ENCODE measurements at places on chromosomes 6 and 20. TPM values are rescaled to one million over a fixed set of nuclear protein-coding genes. Genes with fewer than 3 reads are reported as not detected.
A peak's percentile ranks its signal among the peaks of the same experiment; 100 is the strongest.

The IDH3B gene
- 94.8 TPM for polyA plus RNA-seq

The CLPSL1 gene
- not detected for polyA plus RNA-seq

The SIRPB1 gene
- polyA plus RNA-seq = 2.1 TPM

The TSBP1 gene
- 0.07 TPM for polyA plus RNA-seq

The COL21A1 gene
- 195 TPM for polyA plus RNA-seq

The EYS gene
- polyA plus RNA-seq = 0.43 TPM

The TNXB gene
- polyA plus RNA-seq = 207 TPM

The ZC2HC1B gene
- not detected for polyA plus RNA-seq

The SLC17A1 gene
- not detected for polyA plus RNA-seq

The PLAGL2 gene
- 10.8 TPM for polyA plus RNA-seq

The RIPOR3 gene
- 3.9 TPM for polyA plus RNA-seq

DNA sequence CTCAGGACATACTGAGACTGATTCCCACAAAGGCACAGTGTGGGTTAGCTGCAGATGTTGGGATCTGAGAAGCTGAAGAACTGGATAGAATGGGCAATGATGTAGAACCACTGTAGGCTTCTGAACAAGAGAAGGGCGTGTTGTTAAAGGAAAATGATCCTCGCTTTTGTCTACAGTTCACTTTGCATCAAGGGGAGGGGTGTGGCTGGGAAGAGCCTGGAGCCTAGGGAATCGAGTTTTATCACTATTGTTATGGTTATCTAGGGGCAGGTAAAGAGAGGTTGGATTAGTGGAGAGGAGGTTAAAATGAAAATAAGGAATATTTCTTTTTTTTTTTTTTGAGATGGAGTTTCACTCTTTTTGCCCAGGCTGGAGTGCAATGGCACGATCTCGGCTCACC, 768.1 kb downstream of the KIF16B start:
- DNase-seq = no peak

DNA sequence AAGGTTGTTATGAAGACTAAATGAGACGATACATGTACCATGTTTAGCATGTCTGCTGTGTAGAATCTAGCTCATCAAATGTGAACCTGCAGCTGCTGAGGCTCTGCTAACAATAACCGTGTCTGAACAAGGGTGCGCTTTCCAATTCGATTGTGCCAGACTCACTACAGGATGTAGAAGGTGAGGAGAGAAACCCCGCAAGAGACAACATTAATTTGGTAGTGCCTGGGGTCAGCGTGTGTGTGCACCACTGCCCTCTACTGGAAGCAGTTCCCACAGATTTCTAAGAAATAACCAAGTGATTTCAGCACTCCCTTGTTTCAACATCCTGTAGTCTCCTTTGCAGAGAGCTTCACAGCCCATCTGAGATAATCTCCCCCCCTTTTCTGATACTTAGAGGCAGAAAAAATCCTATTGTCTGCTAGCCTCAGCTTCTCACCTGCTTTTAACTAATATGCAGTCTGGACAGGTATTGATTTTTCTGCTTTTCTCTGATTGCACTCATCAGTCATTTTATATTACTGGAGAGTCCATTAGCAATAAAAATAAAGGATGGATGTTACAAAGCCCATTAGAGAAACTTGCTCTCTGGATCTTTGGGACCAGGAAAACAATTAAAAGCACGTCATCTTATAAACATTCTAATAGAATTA, 96.7 kb upstream of the BACH2 start:
- DNase-seq = peak; percentile 72

- no peak for DNase-seq
Measured at GRCh38 chr6:149951626-149952025, 9.8 kb downstream of the ULBP2 start.

- peak; percentile 74 for DNase-seq
Measured at GRCh38 chr20:45918182-45918737, 6.3 kb upstream of the PLTP start.

- DNase-seq = peak; percentile 83
Measured at GRCh38 chr6:14883921-14884320, 361.9 kb upstream of the JARID2 start.

- DNase-seq = no peak
Measured at GRCh38 chr6:165665384-165665672, 2.3 kb upstream of the PDE10A start.

DNA sequence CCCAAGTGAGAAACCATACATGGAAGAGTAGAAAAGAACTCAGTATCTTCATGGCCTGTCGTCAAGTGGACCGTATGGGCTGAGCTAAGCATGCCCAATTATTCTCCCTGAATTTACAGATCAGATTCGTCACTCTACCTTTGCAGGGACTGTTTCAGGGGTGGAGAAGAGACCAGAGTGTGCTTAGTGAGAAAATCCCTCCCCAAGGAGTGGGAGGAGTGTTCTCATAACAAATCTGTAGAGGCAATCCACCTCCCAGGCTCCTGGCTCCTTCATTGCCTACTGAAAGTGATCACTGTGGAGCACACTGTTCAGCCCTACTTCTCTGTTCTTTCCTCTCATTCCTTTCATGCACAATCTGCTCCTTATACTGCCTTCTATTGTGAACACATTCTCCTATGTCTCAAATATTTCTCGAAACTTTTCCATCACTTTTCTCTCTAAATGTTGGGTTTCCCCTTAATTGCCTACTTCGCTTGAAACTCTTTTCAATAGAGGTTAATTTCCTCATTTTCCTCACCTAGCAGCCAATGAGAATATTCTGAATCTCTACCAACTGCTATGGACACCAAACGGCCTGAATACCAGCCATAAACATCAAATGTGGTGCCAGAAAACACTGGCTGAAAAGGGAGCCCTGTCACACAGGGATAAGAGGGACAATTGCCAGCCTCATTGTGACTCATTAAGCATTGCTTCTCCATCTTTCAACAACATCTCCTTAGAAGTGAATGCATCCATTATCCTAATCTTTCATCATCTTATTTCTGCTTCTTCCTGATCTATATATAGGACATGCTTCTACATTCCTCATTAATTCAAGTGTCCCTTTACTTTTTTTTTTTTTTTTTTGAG, 398.3 kb downstream of the UTRN start:
- DNase-seq = no peak

DNA sequence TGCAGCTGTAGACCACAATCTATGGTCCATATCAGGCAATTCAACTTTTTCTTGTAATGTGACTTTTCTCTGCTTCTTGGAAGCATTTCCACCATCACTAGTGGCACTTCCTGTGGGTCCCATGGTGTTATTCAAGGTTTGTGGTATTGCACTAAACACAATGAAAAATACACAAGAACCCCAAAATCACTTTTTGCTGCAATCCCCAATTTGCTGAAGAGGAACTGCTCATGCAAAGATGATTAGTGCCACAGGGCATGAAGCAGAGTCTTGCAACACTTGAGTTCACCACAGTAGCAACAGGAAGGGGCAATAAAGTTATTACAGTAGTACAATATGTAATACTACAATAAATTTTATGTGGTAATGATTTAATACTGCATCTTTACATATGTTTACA, 16.8 kb upstream of the TAAR1 start:
- no peak for DNase-seq

- no peak for DNase-seq
Measured at GRCh38 chr6:135904666-135905065, 53.2 kb downstream of the PDE7B start.

- peak; percentile 61 for DNase-seq
Measured at GRCh38 chr20:22425344-22426295, 158.8 kb downstream of the FOXA2 start.

GRCh38 chr6:50905297-50905696, 86.6 kb downstream of the TFAP2B start:
- no peak for DNase-seq

GRCh38 chr6:118574051-118574865, 26.2 kb downstream of the PLN start:
- DNase-seq = no peak

- no peak for DNase-seq
Measured at GRCh38 chr6:151719070-151719469, 88.4 kb upstream of the ESR1 start.

DNA sequence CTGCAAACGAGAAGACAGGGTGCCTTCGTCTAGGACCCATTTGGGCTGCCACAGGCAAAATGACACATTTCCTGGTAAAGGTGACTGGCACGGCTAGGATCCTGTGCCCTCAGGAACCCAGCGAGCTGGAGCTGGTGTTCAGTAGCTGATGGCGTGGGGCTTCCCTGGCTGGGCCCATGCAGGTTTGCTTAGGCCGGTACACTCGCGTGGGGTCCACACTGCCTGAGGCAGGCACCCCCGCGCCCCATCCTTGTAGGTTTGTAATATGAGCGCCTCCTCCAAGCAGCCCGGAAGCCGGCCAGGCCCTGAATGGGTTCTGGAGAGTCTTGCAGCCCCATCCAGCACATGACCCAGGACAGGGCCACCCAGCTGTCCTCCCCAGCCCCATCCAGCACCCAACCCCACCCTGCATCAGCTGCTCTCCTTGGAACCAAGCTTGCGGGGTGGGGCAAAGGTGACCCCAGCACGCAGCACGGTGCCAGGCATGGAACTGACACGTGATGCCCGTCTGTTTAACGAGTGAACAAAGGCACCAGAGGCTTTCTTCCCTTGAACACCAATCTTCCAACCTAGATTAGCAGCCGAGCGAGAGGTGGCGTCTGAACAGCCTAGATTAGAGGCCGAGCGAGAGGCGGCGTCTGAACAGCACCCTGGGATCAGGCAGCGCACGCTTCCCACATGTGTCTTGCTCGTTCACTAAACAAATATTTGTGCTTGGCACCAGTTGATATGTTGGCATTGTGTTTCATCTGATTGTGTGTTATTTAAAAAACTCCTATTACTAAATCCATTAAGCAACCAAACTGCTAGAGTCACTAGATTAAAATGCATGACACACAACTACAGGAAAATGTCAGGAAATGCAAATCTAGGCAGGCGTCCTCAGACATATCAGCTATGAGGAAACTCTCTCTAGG, 112.1 kb downstream of the DLL1 start:
- no peak for DNase-seq

DNA sequence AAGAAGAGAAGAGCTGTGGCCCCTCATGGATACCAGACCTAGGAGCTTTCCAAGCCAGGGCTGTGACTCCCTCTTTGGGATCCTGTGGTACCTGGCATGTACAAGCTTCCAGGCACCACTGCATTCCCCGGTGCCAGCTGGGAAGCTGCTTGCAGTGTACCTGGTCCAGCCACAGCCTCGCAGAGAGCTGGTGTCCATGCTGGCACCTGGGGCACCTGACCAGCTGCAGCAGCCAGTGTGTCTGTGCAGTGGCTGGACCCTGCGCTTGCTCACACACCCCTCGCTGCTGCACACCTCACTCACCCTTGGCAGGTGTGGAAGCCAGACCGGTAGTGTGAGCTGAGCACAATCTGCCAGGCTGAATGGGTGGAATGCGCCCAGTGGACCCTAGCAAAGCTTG, 190.9 kb upstream of the MAN1A1 start:
- no peak for DNase-seq

DNA sequence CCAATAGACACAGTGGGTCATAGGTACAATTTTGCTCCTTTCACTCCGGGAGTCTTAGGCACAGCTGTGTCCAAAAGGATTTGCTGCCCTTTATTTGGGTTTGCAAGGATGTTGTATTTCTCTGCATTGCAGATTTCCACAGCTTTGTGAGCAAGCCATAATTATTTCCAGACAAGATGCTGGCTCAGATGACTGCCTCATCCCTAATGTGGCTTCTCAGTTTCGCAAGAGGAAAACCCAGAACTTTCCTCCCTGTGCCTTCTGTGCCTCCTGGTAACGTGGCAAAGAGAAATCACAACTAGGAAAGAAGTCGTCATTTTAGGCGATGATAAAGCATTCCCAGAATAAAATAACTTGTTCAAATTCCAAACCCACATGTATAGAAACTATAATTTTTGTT, 33.7 kb downstream of the FAM50B start:
- DNase-seq = peak; percentile 92

- peak; percentile 54 for DNase-seq
Measured at GRCh38 chr6:4344317-4344899, 209.0 kb upstream of the ECI2 start.

DNA sequence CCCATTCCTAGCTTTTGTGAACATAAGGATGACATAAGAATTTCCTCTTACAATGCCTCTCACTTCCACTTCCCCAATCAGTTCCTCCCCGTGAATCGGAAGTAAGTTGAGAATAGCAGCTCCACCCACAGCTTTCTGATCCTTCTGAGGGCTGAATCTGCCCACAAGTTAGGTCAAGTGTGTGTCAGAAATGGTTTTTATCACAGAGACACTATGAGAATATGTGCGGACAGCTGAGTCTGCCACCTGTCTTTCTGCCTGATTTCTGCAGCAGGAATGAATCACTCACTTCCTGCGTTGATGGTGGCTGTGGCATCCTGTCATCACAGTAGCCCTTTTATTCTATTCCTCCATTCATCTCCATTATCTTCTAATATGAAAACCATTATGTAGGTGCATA, 70.2 kb downstream of the RIN2 start:
- peak; percentile 74 for DNase-seq

DNA sequence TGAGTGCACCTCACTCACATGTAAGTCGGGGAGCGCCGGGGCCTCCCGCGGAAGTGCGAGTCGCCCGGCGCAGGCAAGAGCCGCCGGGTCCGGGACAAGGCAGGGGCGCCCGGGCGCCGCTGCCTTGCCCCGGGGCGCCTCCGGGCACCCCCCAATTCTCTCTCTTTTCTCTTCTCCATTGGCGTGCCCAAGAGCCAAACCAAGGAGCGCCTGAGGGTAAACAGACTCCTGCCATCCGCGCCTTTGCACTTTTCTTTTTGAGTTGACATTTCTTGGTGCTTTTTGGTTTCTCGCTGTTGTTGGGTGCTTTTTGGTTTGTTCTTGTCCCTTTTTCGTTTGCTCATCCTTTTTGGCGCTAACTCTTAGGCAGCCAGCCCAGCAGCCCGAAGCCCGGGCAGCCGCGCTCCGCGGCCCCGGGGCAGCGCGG, 36.8 kb downstream of the GNAS start:
- DNase-seq = no peak

- no peak for DNase-seq
Measured at GRCh38 chr20:54350415-54350814, 125.0 kb upstream of the DOK5 start.

- DNase-seq = no peak
Measured at GRCh38 chr20:42063141-42063540, 445.0 kb upstream of the CHD6 start.

DNA sequence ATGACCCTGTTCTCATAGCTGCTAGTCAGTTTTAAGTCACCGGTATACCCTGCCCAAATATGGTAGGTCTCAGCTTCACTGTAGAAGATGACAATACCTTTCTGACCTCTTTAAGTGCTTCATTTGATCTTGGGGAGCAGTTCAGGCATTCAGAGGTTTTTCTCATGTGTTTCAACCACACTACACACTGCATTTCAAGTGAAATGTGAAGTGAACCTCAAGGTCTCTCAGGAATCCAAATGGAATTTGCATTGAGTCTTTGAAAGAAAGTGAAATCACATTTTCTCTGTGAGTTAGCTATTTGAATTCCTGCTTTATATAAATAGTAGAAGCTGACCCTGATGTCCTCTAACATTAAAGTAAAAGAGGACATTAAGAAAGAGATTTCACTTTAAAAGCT, 461.6 kb downstream of the ADGRB3 start:
- peak; percentile 4 for DNase-seq

DNA sequence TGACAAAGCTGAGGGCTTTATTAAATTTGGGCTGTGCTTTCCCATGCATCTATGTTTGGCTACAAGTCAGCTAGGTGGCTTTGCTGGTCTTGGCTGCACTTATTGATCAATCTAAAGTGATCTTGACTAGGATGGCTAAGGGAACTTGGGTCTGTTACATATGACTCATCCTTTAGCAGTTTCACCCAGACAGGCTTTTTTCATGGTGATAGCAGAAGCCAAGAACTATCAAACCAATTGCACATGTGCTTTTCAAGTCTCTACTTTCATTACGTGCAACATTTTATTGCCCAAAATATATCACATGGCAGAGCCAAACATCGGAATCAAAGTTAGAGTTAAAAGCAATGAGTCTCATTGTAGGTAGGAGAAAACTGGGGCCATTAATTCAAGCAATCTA, 626.3 kb downstream of the TENT5A start:
- DNase-seq = peak; percentile 34

All from muscle of leg (tissue), 16 donors.